NCI-H2227 treated with DMSO at 0.1 percent for 48 hours (cell line): ENCODE measurements at places on chromosomes 2 and 18.

GRCh38 chr2:59790186-59791003, 763.1 kb downstream of the BCL11A start:
- DNase-seq = peak; percentile 55

- no peak for DNase-seq
Observed at GRCh38 chr2:226733189-226733858, 66.3 kb downstream of the IRS1 start.

DNA sequence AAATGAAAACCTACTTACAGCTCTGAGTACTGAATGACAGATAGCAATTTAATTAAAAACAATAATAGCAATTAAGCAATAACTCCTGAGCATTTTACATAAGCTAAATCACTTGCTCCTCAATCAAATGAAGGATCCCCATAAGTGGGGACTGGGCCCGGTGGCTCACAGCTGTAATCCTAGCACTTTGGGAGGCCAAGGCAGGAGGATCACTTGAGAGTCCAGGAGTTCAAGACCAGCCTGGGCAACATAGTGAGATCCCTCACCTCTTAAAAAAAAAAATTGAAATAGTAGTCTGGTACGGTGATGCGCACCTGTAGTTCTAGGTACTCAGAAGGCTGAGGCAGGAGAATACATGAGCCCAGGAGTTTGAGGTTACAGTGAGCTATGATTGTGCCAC, 13.4 kb downstream of the STAM2 start:
- no peak for DNase-seq

GRCh38 chr18:51076503-51076902, 46.5 kb downstream of the SMAD4 start:
- no peak for DNase-seq

- DNase-seq = no peak
Observed at GRCh38 chr2:56985609-56986008, 801.8 kb downstream of the CCDC85A start.

- no peak for DNase-seq
Observed at GRCh38 chr2:101578671-101579070, 103.8 kb upstream of the RFX8 start.

DNA sequence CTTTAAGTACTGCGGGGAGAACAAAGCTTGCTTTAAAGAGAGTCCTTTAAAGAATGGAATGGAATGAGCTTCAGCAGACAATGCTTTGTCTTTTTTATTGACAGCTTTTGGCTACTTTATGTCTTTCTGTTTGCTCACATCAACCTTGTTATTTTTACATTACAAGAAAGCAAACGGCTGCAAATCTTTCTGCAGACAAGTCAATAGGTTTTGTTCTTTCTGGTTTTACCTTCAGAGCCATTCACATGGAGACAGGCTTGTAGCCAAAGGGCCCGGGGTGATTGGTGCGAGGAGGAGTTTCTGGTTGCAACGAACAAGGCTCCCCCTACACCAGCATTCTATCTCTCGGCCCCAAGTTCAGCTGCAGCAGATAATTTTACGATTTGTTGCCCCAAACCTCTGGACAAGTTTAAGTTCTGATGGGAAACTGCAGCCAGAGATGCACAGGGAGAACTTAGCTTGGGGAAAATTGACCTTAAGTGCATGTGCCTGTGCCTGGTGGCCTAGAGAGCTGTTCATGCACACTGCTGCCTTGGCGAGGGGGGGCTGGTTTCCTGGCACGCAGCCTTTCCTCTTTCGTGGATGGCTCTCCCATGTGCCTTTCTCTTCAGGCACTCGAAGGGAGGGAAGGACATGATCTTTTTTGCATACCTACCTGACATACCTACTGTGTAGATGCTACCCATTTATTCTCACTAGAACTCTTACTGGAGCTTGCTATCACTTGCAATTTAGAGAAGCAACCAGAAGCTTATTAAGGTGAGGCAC, 543.2 kb downstream of the DCDC2C start:
- no peak for DNase-seq

DNA sequence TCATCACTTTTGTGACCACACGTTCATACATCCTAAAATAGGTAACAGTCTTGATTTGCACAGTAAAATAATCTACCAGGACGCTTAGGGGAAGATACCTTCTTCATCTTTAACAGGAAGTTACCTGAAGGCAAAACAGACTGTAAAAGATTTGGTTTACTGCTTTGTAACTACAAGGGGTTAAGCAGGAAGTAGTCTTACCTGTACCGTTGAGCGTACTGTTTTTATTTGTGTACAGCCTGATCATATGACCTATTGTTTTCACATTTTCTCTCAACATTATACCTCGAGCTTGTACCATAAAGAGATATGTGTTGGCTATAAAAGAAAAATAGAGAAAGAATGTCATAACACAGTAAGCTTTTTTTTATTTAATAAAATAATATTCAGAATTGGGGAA, 18.3 kb downstream of the B4GALT6 start:
- no peak for DNase-seq

GRCh38 chr2:172834881-172835280, 99.2 kb downstream of the RAPGEF4 start:
- DNase-seq = no peak

GRCh38 chr2:126107883-126108282, 548.1 kb upstream of the GYPC start:
- no peak for DNase-seq

DNA sequence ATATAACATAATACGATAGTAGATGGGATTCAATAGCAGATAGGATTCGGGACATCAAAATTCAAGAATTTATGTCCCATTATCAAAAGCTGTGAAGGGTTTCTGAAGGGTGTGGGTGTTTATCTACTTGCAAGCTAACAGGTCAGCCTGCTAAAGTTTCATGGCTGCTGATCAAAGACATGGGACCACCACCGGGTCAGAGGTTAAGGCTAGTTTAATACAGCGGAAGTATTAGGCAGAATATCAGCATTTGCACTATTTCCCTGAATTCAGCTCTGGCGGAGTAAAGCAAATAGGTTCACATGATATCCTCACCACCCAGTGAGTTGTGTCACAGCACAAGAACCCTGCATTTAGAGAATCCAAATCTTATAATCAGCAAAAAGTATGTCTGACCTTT, 82.5 kb downstream of the DSEL start:
- no peak for DNase-seq

DNA sequence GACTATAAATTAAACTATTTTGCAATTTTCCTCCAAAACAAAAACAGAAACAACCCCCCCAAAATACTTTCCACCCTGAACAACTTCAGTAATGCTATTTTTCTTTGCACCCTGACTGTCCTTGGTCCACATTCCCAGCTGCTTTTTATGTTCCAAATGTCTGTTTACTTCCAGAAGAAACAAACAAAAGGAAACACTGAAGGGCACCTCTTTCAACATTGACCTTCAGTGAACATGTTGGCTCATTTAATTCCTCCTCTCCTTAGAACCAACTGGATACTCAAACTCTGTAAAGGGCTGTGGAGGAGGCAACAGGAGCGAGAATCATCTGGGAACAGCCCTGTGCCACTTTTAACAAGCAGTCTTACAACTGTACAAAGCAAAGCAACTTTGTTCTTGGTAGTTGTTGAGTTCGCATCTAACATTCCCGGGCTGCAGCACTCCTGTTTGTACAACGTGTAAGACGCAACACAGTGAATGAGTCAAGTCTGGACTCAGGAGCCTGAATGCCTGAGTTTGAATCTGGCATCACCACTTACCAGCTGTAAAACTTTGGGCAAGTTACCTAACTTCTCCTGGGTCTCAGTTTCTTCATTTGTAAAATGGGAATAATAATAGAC, 111.4 kb upstream of the GATA6 start:
- no peak for DNase-seq

DNA sequence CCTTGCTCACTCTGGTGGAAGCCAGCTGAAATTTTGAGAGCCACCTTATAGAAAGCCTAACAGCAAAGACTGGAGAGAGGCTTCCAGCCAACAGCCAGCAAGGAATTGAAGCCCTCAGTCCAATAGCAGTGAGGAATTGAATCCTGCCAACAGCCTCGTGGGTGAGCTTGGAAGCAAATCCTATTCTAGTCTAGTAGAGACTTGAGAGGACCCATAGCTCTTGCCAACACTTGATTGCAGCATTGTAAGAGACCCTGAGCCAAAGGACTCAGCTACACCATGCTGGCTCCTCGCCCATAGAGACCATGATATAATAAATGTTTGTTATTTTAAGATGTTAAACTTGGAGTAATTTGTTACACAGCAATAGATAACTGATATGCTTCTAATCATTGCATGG, 403.0 kb upstream of the TNP1 start:
- DNase-seq = no peak

GRCh38 chr2:21067125-21067524, 23.3 kb upstream of the APOB start:
- DNase-seq = no peak

DNA sequence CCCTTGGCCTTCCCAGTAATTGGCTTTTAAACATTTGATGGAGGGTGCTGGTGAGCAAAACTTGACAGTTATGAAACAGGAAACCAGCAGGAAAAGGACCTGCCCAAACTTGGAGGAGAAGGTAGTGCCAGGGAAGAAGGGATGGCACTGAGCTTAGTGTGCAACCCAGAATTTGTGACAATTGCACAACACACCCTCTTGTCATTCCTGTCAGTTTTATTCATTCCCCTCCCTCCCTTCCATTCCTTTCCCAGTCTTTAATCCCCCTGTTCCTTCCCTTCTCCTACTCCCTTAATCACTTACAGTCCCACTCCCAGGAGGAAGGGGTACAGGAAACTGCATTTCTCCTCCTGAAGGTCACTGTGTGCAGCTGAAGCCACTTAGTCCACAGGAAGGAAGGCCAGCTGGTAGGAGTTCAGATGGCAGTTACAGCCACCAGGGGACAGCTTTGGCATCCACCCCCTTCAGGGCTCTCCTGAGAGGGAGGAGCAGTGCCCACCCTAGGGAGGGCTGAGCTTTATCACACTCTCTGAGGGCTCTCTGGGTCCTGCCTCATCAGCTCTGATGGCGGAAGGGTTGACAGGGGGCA, 24.0 kb upstream of the SIGLEC15 start:
- no peak for DNase-seq

DNA sequence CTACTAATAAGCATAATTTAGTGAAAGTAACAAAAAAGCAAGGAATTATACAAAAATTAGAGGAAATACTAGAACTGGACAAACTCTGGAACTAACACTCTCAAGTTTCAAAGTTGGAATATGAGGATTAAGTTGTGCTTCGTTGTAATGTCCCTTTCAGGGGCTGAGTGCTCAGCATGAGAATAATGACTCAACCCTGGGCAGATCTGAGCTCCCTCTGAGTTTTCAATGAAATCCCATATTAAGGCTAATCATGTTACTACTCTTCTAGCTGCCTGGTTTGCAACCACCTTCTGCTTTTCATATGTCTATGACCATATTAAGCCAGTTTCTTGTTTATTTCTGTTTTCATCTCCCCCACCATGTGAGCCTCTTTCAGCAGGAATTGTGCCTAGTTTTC, 274.9 kb upstream of the LRRTM4 start:
- no peak for DNase-seq

DNA sequence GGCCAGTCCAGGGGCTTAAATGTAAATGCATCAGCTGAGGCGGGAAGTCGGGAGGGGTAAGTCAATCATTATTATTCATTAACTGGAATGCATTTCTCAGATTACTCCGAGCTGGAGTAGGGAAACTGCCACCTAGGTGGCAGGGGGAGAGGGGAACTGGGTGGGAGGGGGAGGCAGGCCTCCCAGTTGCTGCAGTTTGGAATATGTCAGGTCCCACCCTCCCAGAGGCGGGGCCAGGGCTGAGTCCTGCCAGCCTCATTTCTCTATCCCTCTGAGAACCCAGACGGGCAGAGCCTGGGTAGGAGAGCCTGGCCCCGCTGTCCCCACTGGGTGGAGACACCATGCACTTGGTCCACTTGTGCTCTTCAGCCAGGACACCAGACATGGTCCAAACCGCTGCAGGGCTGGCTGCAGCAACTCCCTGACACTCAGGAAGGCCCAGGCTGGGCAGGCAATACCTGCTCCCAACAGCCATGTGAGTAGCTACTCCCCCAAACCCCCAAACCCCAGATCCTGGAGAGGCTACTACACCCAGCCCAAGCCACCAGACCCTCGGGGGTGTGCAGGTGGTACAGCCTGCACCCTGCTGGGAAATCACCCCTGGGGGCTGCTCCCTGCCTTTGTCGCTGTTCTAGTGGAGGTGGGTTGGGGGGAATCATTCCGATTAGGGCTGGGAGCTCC, at the start of gene GPBAR1:
Gene GPBAR1 (plus strand): TSS at position 274 of the 681 bp plus-strand sequence. CDS start 1,710 bp downstream, outside the sequence.
- DNase-seq = no peak

DNA sequence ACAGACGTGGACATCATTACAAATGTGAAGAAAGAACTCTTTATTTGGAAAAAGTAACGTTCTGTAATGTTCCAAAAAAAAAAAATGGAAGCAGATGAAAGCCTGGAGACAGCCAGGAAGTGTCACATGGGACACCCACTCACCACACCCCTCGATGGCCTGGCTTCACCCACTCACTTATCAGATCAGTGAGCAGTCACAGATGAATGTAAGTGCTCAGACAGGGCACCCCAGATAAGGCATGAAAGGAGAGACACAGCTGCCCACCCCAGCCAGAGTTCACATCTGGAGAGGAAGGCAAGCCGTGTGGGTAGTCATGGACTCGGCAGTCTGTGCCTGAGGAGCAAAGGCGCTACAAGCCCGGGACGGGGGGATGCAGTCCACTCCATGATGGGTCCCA, 105.2 kb downstream of the SEPTIN10 start:
- no peak for DNase-seq

DNA sequence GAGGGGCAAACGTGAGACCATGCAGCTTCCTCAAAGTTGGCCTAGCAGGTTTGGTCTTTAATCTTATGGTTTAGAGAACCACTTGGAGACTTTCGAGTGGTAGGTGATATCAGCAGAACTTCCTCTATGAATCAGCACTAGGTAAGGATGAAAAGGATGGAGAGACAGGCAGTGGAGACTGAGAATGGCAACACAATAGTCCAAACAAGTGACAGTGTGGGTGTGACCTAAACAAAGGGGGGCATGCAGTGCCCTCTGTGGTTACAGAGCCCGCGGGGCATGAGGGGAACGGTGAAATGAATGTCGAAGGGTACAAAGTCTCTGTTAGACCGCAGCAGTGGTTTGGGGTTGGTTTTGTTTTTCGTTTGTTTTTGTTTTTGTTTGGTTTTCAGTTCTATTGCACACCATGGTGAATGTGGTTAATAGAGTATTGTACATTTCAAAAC, 143.9 kb downstream of the L3MBTL4 start:
- no peak for DNase-seq

DNA sequence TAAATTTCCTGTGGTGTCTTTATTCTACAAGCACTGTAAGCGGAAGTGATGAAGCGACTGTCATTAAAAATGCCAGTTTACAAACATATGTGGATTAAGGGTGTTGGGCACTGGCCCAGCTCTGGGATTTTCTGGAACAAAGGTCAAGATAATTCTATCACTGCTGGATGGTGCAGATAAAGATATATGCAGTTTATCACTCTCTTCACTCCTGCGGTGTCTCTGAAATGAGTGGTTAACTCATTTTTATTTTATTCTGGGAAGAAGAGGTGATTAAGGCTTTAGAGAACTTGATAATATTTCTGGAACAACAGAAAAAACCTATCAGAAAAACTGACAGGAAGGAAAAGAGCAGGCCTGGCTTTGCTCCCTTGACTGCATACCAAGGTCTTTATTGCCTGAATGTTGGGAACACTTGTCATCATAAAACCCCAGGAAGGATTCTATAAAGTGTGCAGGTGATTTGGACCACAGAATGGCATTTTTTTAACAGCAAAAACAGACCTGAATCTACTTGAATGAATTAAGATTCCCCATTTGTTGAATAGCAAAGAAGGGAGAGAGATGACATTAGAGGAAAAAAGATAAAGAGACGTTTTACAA, 32.4 kb downstream of the ABCB11 start:
- no peak for DNase-seq

GRCh38 chr2:203842373-203842772, 25.2 kb upstream of the CTLA4 start:
- no peak for DNase-seq
